HT-29 (cell line): ENCODE measurements at places on chromosomes 5 and 9.

DNA sequence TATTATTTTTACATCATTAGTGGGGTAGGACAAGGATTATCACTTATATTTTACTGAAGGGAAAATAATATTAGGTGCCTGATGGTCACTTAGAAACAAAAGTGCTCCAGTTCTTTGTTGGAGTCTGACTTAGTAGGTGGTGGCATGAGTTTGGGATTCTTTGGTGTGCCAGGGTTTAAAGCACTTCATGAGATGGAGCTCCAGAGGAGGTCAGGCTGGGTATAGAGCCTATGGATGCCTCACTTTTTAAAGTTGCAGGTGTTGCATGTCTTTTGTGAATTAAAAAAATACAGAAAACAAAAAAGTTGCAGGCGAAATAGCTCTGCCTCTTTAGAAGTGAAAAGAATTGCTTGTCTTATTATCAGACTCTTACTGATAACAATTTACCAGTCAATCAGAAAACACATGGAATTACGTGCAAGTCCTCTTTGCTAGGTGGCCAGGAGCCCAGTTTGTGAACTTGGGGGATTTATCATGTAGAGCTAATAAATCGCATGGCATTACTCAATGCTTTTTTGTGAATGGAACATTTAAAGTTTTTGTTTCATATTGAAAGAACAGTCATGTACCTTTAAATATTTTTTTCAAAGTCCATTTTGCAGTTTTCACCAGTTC, 1.6 kb downstream of the ITK start:
- no peak for DNase-seq

- DNase-seq, result no peak
Observed at GRCh38 chr9:129850821-129851550, 15.7 kb downstream of the USP20 start.

- DNase-seq, result no peak
Observed at GRCh38 chr5:171390883-171391677, 3.4 kb downstream of the NPM1 start.

GRCh38 chr5:99083197-99083596, 154.4 kb upstream of the CHD1 start:
- no peak for DNase-seq

DNA sequence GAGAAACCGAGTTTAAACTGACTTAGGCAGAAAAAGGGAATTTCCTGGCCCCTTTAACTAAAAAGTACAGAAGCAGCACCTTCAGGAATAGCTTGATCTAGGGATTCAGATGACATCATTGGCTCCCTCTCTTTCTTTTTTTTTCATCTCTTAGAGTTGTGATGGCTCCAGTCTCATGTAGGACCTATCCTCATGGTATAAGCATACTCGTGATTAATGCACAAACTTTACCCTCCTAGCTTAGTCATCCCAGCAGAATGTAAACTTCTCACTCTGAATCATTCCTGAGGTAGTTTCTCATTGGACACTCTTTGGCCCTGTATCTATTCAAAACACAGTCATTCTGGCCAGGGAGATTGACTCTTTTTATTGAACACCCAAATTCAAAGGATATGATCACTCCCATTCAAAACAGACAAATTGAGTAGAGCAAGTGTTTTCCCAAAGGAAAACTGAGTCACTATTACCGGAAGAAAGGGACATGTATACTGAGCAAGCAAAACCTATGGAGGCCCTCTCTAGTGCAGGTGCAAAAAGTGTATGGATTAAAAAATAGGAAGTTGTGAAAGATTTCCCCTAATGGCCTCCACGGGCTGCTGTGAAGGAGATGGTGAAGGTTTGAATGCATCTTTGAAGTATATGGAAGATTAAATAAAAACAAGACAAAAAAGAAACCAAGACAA, 27.6 kb upstream of the SMIM23 start:
- DNase-seq, result peak; percentile 56
